Temporal lobe (tissue), 4 donors: ENCODE measurements at places on chromosomes 13 and 19. TPM values are rescaled to one million over a fixed set of nuclear protein-coding genes. Genes with fewer than 3 reads are reported as not detected.

Gene FOXA3
- not detected for total RNA-seq

Gene ERICH6B
- 0.25 TPM for total RNA-seq

Gene ZNF136
- total RNA-seq: 21.1 TPM

Gene IL17D
- total RNA-seq: 9.1 TPM
